ENCODE measurements at places on chromosomes 1 and 21.

DNA sequence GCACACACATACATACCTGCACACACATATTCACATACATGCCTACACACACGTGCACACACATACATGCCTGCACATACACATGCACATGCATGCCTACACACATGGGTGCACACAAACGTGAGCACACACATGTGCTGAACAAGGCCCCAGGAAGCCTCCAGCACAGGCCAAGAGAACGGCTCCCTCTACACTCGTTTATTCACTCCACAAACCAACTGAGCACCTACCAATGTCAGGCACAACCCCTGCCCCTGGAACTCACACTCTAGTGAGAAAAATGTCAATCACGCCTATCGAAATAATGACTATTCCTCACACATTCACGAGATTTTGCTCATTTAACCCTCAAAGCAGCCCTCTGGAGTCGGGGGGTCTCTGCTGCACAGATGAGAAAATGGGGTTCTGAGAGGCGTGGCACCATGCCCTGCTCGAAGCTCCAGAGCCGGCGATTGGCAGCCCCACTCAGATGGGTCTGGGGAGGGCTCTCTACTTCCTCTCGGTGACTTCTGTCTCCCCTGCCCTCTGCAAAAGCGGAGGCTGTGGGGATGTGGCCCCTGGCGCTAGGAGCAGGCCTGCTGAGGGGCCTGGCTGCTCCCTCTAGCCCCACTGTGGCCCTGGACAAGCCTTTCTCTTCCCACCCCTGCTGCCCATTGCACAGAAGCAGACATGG, 90.2 kb upstream of the RUNX3 start:
- H3K27ac ChIP-seq = peak overlapping the region; percentile 67
- H3K4me3 ChIP-seq = no peak overlapping the region
- H3K36me3 ChIP-seq = no peaks in the 10 kb centered on the region
- DNase-seq = no peak

DNA sequence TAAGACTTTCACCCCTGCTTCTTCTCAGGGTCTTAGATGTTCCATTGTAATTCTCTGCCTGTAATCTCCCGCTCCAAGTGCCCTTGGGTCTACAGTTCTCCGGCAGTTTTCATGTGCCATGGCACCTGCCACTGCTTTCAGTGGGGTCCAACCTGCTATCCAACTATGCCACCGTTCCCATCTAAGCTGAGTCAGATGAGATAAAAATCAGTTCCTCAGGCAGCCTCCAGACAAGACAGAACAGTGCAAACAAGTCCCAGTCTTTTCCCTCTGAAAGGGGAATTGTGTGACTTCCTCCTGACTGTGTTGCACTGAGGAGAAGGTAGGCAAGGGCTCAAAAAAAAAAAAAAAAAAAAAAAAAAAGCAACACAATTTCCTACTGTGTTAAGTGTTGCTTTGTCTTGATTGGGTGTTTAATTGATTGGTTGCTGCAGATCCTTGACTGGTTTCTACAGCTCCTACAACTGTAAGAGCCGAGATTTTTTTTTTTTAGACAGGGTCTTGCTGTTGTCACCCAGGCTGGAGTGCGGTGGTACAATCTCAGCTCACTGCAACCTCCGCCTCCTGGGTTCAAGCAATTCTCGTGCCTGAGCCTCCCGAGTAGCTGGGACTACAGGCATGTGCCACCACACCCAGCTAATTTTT, 50.7 kb downstream of the EBNA1BP2 start:
- H3K27me3 ChIP-seq = no peaks in the 10 kb centered on the region
- peaks cover 34% of the 10 kb centered on the region for H3K36me3 ChIP-seq
- peak overlapping the region; percentile 94 for H3K4me3 ChIP-seq
- DNase-seq = no peak

DNA sequence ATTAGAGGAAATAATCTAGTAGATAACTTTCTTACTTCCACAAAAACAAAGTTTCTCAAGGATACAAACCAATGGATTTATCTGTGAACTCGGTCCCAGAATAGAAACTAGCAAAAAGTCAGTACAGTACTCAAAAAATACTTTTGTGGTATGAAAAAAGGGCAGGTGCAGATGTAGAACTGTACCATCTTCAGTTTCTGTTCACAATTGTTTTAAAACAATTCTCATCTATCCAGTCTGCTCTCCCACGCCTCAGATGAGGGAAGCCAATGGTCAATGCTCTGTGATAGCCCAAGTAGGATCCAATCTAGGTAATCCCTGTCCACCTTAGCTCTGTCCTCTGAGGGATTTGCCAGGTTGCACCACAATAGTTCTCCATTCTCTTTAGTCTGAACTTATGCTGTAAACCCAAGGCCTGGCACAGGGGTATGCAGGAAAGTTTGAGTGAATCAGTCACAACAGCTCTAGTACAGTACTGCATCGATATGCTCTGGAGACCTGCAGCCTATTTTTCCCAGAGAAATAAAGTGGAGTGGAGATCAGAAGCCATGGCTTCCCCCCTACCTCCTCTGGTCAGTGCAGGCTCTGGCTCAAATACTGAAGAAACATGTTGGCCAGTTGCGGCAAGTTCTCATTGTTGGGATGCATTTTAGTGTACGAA, 1.4 kb downstream of the KTI12 start:
- H3K27me3 ChIP-seq = no peaks in the 10 kb centered on the region
- no peak for DNase-seq
- peak overlapping the region; percentile 92 for H3K4me3 ChIP-seq
- H3K4me1 ChIP-seq = peaks cover 35% of the 10 kb centered on the region
- H3K27ac ChIP-seq = peak overlapping the region; percentile 94

- H3K36me3 ChIP-seq = no peaks in the 10 kb centered on the region
- no peak for DNase-seq
- no peak overlapping the region for H3K4me3 ChIP-seq
- no peak overlapping the region for H3K27ac ChIP-seq
Observed at GRCh38 chr1:42392255-42392654, 11.7 kb downstream of the RIMKLA start.

DNA sequence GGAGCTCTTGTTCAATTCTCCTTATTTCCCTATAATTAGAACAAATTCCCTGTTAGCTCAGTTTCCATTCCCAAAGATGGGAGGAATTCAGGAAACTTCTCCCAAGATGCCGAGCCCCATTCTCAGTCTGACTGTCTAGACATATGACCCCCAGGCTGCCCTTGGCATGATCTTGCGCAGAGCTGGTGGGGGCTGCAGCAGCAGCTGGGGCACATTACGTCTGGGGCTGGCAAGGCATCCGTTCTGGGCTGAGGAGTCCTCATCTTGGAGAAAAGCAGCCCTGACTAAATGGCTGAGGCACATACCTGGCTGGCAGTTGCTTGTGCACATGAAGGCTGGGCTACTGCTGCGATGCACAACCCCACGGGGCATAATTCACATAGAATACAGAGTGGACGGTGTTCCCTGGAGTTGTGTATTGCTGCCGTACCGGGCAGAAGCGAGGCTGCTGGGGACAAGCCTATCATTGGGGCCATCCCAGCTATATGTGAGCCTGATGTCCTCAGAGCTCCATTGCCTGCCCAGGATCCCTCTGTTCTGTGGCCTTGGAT, 36.4 kb upstream of the TRABD2B start:
- no peak for DNase-seq
- peaks cover 4% of the 10 kb centered on the region for H3K27me3 ChIP-seq
- H3K27ac ChIP-seq = no peak overlapping the region
- no peaks in the 10 kb centered on the region for H3K36me3 ChIP-seq
- H3K4me1 ChIP-seq = no peaks in the 10 kb centered on the region

DNA sequence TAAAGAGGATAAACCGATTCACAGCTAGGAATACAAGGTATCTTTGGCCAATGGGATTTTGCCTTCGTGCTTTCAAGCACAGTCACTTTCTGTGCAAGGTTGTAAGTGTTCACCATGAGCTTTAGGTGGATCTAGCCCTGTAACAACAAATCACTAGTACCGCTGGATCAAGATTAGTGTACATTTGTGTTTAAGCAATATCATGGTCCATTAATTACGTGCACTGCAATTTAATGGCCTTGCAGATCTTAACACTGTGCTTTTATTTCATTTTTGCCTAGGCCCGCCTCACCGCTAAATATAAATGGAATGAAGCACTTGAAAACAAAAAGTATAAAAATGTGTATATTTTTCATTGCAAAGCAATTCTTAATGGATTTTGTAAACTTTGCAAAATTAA, 461.1 kb downstream of the DSCAM start:
- H3K4me1 ChIP-seq = no peaks in the 10 kb centered on the region
- no peak overlapping the region for H3K27ac ChIP-seq
- H3K27me3 ChIP-seq = peaks cover 22% of the 10 kb centered on the region
- DNase-seq = no peak
- H3K36me3 ChIP-seq = no peaks in the 10 kb centered on the region

GRCh38 chr1:201230676-201231075, 40.1 kb downstream of the IGFN1 start:
- no peaks in the 10 kb centered on the region for H3K36me3 ChIP-seq
- no peak overlapping the region for H3K4me3 ChIP-seq
- peaks cover 3% of the 10 kb centered on the region for H3K27me3 ChIP-seq

GRCh38 chr1:60903591-60903990, 178.8 kb upstream of the NFIA start:
- DNase-seq = no peak
- H3K4me1 ChIP-seq = peaks cover 6% of the 10 kb centered on the region
- H3K27ac ChIP-seq = no peak overlapping the region
- no peaks in the 10 kb centered on the region for H3K27me3 ChIP-seq

- peak overlapping the region; percentile 99 for H3K27ac ChIP-seq
- peak overlapping the region; percentile 98 for H3K4me3 ChIP-seq
- no peaks in the 10 kb centered on the region for H3K27me3 ChIP-seq
Observed at GRCh38 chr1:93448292-93448982, 519 bp downstream of the FNBP1L start.

DNA sequence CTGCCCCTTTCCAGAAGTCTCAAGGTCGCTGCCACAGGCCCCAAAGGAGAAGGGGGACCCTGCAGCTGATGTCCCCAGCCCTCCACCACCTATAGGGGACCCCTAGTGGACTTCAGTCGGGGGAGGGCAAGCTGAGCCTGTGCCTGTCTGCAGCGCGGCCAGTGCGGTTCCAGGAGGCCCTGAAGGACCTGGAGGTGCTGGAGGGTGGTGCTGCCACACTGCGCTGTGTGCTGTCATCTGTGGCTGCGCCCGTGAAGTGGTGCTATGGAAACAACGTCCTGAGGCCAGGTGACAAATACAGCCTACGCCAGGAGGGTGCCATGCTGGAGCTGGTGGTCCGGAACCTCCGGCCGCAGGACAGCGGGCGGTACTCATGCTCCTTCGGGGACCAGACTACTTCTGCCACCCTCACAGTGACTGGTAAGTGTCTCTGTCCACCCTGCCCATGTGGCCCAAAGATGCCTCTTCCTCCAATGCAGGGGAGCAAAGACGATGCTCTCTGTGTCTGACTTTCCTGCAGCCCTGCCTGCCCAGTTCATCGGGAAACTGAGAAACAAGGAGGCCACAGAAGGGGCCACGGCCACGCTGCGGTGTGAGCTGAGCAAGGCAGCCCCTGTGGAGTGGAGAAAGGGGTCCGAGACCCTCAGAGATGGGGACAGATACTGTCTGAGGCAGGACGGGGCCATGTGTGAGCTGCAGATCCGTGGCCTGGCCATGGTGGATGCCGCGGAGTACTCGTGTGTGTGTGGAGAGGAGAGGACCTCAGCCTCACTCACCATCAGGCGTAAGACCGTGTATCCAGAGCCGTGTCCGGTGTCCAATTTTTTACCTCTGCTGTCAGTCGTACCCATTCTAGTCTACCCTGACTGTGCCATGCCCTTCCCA, 79.9 kb downstream of the OBSCN start:
- no peak for DNase-seq
- no peaks in the 10 kb centered on the region for H3K4me1 ChIP-seq

GRCh38 chr1:201409440-201409839, 10.3 kb upstream of the LAD1 start:
- DNase-seq = no peak
- no peak overlapping the region for H3K27ac ChIP-seq
- peaks cover 4% of the 10 kb centered on the region for H3K4me1 ChIP-seq
- no peaks in the 10 kb centered on the region for H3K36me3 ChIP-seq
- H3K27me3 ChIP-seq = peaks cover 5% of the 10 kb centered on the region

DNA sequence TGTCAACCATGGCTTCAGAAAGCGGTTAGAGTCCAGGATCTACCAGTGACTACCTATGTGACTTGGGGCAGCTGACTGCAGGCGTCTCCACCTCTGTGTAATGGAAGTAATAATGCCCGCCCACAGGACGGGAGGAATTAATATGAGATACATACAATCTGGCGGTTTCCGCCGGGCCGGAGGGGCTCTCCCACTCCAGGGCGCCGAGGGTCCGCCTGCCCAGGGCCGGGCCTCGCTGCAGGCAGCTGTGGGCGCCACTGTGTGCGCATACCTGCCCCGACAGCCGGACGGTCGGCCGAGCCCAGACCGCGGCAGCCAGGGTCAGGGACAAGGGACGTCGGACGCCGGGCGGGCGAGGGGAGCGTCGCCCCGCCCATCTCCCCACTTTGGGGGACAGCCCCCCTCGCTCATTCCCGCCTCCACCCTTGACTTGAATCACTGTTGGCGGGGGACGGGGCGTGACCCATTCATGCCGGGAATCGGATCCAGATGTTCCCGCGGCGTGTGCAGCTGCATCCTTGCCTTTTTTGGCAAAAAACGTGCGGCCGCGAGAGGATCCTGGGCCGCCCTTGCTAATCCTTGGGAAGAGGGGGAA, 6.0 kb upstream of the SF3A3 start:
- peak overlapping the region; percentile 79 for H3K4me3 ChIP-seq
- DNase-seq = no peak
- H3K36me3 ChIP-seq = peaks cover 3% of the 10 kb centered on the region
- H3K27ac ChIP-seq = no peak overlapping the region

- H3K4me1 ChIP-seq = peaks cover 5% of the 10 kb centered on the region
- H3K27me3 ChIP-seq = no peaks in the 10 kb centered on the region
- H3K4me3 ChIP-seq = no peak overlapping the region
- no peak for DNase-seq
- peaks cover 5% of the 10 kb centered on the region for H3K36me3 ChIP-seq
Observed at GRCh38 chr21:29340228-29340627, 41.5 kb downstream of the BACH1 start.

GRCh38 chr1:72178266-72178665, 104.1 kb downstream of the NEGR1 start:
- H3K27me3 ChIP-seq = no peaks in the 10 kb centered on the region
- H3K4me1 ChIP-seq = no peaks in the 10 kb centered on the region

GRCh38 chr1:113846391-113847035, 25.0 kb downstream of the PTPN22 start:
- no peaks in the 10 kb centered on the region for H3K27me3 ChIP-seq
- H3K4me3 ChIP-seq = no peak overlapping the region
- no peak for DNase-seq
- H3K4me1 ChIP-seq = no peaks in the 10 kb centered on the region
- H3K27ac ChIP-seq = no peak overlapping the region

DNA sequence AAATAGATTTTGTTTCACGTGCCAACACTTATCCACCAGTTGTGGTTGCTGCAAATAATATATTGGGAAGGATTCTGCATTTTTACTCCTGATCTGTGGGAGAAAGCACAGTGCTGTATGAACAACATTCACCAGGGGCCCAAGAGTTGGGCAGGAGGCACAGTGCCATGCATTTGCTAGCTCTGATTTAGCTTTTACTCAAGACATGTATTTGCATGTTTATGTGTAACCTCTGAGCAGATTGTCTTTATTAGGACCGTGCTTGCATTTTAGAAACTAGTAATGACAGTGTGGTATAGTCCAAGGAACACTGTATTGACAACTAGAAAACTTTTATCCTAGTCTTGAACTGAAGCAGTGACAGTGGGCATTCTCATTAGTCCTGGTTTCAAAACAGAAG, 133.9 kb upstream of the B3GALT2 start:
- H3K27ac ChIP-seq = no peak overlapping the region
- no peak overlapping the region for H3K4me3 ChIP-seq
- H3K27me3 ChIP-seq = no peaks in the 10 kb centered on the region
- H3K36me3 ChIP-seq = peaks cover 6% of the 10 kb centered on the region

All from neural crest cell (in vitro differentiated cells).